BE2C (cell line): ENCODE measurements at places on chromosomes 13 and 19.

- no peak for DNase-seq
These were observed 123.3 kb downstream of the AKAP11 start for GRCh38 chr13:42395086-42395821.

GRCh38 chr13:109773276-109773675 lies 13.1 kb downstream of the IRS2 start:
- DNase-seq: no peak

DNA sequence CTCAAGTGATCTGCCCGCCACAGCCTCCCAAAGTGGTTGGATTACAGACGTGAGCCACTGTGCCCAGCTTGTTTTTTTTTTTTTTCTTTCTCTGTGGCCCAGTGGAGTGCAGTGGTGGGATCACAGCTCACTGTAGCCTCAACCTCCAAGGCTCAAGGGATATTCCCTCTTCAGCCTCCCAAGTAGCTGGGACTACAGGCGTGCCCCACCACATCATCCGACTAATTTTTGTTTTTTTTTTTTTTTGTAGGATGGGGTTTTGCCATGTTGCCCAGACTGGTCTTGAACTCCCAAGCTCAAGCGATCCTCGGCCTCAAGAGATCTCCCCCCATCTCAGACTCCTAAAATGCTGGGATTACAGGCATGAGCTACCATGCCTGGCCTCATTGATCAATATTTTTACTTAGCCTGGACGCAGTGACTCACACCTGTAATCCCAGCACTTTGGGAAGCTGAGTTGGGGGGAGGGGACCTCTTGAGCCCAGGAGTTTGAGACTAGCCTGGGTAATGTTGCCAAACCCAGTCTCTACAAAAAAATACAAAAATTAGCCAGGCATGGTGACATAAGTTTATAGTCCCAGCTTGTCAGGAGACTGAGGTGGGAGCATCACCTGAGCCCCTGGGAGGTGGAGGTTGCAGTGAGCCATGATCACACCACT lies 1.7 kb downstream of the SAE1 start:
- no peak for DNase-seq

- peak; percentile 57 for DNase-seq
These were observed 25.6 kb downstream of the URI1 start for GRCh38 chr19:29967623-29968022.
